ENCODE measurements at places on chromosomes 6 and 20.

DNA sequence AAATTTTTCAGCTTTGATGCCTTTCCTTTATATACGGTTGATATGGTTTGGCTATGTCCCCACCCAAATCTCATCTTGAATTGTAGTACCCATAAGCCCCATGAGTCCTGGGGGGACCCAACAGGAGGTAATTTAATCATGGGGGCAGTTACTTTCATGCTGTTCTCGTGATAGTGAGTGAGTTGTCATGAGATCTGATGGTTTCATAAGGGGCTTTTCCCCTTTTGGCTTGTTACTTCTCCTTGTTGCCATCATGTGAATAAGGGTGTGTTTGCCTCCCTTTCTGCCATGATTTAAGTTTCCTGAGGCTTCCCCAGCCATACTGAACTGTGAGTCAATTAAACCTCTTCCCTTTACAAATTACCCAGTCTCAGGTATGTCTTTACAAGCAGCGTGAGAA, 66.8 kb downstream of the ARHGAP18 start:
- DNase-seq: no peak

- no peak for DNase-seq
These were observed 148.2 kb upstream of the PREP start for GRCh38 chr6:105550955-105551620.

DNA sequence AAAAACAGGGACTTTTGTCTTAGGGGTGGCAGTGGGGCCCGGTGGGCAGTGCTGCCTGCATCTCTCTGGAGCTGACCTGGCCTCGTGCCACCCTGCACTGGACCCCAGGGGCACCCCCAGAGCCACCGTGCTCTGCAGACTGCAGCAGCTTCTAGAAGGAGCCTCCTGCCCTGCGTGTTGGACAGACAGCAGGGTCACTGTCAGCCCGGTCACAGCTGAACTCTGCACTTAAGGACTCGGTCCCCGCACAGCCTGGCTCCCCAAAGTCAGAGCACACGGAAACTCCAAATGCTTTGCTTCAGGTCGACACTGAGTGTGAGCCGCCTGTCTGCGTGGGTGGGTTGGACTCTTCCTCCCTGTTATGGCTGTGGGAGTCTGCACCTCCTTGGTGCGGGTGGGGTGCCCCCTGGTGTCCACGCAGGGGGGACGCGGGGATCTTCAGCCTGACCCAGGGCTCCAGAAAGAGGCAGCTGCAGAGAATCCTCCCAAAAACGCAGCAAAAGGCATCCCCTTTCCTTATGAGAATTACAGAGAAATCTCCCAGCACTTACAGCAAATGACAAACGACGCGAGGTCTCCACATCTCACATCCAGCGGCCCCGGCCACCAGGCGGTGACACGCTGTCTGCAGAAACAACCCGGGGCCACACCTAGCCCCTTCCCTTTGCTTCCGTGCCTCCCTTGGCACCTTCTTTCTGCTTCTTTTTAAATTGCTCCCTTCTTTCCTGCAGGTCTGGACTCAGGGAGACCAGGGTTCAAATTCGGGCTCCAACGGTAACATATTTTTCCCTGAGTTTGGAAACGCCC, 36.3 kb upstream of the DACT2 start:
- no peak for DNase-seq

DNA sequence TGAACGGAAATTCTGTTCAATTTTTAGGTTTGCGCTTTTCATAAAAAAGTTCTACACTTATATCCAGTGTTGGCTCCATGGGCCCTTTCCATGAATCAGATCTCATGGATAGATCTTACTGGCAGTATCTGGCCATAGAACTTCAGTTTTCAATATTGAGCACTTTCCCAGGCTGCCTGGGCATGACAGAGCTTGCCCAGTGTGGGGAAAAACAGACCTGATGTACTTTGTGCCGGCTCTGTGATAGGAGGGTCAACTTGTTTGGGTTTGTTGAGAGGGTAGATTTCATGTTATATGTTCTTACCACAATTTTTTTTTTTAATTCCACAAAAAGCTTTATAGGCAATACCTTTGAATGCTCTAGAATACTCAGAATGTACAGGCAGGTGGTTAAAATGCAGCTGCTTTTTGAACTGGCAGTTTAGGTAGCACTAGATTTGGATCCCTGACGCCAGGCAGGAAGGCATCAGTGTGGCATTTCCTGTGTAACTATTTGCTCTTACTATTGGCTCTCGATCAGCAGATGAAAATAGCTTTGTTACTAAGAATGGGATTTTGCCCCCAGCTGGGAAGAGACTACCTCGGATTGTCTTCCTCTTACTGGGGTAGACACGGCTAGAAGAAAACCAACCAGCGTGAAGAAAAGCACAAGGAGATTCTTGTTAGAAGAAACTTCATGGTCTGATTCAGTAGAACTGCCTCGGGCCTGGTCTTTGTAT, 404.9 kb upstream of the SOX4 start:
- DNase-seq: no peak

DNA sequence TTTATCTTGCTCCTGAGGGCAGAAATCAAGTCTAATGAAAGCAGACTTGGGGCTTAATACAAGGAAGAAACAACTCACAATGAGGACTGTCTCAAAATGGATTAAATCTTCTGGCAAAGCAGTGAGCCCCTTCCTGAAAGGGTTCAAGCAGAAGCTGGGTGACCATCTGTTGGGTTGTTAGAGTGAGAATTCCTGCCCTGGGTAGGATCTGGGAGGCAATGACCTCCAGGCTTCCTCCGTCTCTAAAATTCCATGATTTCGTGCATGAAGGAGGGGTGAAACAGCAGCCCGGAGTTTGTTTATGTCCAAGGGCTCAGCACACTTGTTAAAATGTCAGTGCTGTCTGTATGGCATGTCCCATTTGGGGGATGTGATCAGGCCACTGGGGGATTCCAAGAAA, 64.0 kb upstream of the KCNK16 start:
- no peak for DNase-seq

DNA sequence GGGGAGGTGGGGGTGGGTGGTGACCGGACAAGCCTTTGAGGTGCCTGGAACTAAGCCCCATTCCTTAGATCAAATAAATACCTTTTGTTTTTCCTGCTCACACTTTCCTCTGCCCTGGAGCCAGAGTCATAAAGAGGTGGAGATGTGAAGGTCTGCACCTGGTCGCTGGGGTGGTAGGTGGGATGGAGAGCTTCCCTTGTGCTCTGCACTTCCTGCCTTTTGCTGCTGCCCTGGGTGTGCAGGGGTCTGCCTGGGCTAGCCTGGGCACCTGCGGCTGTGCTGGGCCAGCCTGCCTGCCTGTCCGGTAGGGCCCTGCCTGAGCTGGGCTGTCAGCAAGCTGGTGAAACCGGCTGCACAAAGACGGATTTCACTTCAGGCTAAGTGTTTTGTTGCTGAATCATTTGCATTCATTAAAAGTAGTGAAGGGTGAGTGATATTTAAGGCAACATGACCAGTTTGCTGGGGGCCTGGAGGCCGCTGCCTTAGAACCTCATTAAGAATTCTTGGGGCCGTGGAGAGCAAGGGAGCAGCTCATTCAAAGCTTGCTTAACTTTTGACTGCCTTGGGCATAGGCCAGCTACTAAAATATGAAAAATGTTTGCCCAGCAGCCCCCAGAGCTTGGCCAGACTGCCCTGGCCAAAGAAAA, 20.5 kb downstream of the PTK7 start:
- DNase-seq: no peak

- DNase-seq: no peak
These were observed 180.5 kb downstream of the COL12A1 start for GRCh38 chr6:75025371-75025770.

DNA sequence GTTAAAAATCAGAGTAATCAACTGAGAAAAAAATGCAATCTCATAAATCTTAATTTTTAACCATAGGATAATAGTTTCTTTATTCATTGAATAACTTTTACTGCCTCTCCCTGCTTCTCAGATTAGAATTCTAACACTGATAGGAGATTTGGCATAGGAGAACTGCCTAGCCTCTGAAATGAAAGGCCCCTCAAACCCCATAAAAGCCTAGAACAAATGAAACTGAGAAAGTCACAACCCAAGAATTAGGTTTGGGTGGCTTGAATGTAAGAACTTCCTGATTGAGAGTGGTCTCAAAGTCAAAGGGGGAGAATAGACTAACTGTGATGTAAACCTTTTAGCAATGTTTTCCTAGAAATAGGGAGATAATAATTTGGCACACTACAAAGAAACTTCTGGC, 52.2 kb downstream of the SAMD5 start:
- no peak for DNase-seq

- no peak for DNase-seq
These were observed 21.7 kb upstream of the SMIM26 start for GRCh38 chr20:18545566-18545965.

- no peak for DNase-seq
These were observed 710.5 kb downstream of the QKI start for GRCh38 chr6:164124986-164125385.

DNA sequence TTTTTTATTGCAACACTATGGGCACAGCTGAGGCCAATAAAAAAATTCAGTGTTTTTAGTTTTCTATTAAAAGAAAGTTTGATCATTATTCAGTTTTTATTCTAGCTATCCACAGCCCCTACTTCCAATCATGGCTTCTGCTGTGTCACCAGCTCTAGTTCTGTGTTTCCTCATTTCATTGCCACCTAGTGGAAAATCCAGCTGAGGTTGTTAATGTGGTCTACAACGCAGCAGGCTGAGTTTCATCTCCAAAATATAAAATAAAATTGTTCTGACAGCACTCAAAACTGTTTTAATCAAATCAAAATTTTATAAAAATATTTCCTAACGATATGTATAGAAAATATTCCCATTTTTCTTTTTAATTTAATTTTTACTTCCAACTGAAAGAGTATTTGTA, 13.6 kb downstream of the COL9A1 start:
- no peak for DNase-seq

DNA sequence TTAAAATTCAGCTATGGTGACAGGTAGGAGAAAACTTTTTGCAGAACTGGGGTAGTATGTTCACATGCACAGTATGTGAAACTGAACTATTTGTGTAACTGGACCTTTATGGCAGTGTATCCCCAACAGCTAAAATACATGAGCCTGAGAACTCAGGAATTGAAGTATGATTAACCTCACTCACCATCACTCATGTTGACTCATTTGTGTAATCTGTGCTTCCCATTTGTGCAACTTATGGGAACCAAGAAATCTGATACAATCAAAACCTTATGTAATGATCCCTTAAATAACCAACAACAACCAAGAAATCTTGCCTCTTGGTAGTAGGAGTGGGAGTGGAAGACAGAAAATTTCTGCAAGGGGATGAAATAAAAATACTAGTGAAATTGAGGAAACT, 674.9 kb downstream of the HDGFL1 start:
- no peak for DNase-seq

DNA sequence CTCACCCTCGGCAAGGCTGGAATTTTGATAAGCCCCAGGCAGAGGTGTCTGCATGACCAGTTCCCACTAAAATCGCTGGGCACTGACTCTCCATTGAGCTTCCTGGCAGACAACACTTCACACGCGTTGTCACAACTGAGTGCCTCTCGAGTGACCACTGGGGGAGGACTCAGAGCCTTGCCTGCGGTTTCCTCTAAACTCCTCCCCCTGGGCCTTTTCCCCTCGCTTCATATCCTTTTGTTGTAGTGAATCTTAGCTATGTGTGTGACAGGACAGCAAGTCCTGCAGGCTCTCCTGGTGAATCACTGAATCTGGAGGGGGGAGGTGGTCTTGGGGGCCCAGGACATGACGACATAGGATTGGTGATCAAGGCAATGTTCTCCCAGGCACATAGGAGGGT, 670.8 kb downstream of the PRKN start:
- DNase-seq: no peak

DNA sequence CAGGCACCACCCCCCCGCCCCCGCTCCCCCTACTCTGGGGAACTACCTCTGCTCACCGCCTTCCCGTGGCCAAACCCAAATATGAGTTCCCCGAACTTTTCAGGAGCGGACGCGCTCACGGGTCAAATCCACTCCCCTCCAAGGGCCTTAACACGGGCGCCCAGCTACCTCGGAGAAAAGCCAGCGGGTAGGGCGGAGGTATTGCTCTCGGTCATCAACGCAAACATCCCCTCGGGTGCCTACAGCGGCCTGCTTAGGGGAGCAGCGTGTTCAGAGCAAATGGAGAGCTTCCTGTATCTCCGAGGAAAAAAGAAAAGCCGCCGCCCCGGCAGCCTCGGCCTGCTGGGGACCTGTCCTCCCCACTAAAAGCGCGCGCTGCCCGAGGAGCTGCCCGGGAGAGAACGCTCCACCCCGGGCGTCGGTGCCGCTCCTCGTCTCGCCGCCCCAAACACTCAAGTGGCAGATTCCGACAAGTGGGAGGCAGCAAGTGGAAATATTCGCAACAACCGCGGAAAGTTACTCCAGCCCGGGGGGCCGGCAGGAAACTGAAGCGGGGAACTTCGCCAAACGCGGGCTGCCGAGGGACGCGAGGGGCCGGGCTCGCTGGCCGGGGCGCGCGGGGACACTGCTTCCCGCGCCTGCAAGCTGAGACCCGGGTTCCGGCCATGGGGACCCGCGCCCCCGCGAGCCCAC, 699 bp downstream of the PTPRT start:
- no peak for DNase-seq

GRCh38 chr20:63822276-63822696, 8.8 kb downstream of the ZBTB46 start:
- no peak for DNase-seq

GRCh38 chr6:160221423-160221822, 37.2 kb downstream of the SLC22A2 start:
- DNase-seq: no peak

DNA sequence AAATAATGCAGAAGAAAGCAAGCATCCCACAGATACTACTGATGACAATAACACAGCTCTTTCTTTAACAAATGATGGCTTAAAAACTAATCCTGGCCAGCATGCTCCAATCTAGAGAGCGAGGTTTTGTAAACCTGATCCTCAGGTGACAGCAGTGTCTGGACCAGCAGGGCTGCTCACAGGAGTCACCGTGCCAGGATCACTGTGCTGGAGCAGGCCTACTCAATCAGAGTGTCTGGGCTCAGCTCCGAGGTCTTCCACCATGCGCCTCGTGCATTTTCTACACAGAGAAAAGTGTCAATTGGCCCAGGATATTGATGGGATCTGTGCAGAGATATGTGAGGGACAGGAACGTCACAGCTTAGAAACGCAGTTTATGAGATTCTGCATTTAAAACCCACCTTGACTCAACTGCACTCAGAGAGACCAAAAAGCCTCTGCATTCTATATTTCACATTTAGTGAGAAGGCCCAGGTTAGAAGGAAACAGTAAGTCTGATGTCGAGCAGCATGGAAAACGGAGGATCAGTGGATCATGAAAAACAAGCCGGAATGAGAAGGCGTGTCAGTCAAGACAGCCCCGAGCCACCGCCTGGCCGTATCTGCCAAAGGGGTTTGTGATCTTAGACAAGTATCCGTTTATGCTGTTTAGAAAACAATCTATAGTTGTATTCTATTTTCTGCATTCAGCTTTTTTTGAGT, 7.8 kb downstream of the RAMACL start:
- DNase-seq: no peak

Data from activated T-helper 1 cell treated with anti-CD3 and anti-CD28 coated beads, Interleukin-2, amount 50 U/mL, for 16 hours (primary cell).